Hematopoietic multipotent progenitor cell treated with erythropoietin and hydrocortisone succinate and interleukin-3 and kit ligand, for 8 days (in vitro differentiated cells): ENCODE measurements at places on chromosomes 3 and 15.

- DNase-seq: peak; percentile 63
Measured at GRCh38 chr3:82133070-82133606, 371.7 kb upstream of the GBE1 start.

DNA sequence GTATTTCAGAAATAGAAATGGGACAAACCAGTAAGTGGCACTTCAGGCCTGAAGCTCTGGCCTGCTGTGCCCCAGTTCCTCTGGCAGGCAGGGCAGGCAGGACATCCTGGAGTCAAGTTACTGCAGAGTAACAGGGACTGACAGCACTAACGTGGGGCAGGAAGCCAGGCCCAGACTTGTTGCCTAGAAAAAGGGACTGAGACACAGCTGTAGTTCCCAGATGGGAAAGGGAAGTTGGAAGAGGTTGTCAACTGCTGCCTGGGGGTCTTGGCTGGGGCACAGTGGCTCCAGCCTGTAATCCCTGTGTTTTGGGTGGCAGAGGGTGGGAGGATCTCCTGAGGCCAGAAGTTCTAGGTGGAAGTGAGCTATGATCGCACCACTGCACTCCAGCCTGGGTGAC lies 171.9 kb downstream of the FMN1 start:
- no peak for DNase-seq

GRCh38 chr3:153615863-153616262 lies 453.8 kb downstream of the RAP2B start:
- no peak for DNase-seq

DNA sequence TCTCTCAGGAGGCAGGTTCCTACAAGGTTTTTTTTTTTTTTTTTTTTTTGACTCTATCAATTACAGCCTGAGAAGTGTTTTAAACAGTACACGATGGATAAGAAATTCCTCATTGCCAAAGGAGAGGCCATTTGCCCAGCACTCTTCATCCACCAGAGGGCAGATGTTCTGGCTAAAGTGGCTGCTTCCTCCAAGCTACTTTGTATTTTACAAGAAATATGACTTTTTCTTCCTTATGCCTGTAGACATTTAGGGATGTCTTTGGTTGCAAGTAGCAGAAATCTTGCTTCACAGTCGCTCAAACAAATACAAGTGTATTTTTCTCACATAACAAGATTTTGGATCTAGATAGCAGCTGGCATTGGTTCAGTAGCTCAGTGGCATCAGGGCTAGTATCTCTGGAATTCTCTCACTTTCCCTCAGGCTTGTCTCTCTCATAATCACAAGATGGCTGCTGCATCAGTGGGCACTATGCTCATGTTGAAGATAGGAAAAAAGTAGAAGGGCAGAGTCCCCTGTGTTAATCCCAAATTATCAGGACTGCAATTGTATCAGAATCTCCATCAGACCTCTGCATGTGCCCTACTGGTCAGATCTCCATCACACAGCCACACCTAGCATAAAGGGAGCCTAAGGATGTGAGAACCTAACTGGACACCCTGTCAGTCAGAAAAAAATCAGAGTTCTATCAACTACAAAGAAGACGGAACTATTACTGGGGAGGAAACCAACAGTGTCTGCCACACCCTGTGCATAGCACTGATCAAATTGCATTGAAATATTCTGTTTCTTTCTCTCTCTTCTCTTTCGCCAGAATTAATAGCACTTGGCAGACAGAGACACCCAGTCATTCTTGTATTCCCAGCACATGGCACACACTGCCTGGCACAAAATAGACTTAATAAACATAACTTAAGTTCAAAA lies 138.9 kb upstream of the COL8A1 start:
- DNase-seq: peak; percentile 21

DNA sequence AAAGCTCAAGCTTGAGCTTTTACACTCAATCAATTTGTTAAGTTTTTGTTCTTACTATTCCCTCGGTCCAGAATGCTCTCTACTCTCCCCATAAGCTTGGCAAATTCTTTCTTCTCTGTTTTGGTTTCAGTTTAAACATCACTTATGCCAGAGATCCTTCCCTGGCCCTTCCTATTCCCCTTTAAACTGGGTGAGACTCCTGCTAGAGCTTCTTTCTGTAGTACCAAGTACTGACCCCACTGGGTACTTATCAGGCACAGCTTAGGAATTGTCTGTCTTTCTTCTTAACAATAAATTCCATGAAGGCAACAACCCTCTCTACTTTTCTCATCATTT lies 76.7 kb upstream of the PHLDB2 start:
- no peak for DNase-seq

GRCh38 chr3:7207125-7207524 lies 346.2 kb downstream of the GRM7 start:
- no peak for DNase-seq

DNA sequence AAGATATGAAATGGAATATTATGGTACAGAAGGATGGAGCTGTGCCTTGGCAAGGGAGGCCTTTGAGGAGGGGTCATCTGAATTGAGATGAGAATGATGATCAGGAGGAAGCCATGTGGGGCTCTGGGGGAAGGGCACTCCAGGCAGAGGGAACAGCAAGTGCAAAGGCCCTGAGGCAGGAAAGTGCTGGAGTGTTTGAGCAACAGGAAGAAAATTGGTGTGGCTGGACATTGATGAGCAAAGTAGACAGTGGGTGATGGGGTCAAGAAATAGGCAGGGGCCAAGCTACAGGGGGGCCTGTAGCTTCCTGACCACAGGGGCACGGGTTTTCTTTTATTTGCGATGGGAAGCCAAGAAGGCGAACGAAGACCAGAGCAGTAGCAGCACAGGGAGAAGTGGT lies 3.3 kb upstream of the GP9 start:
- no peak for DNase-seq

GRCh38 chr3:44065311-44066094 lies 176.2 kb upstream of the TOPAZ1 start:
- DNase-seq: no peak

DNA sequence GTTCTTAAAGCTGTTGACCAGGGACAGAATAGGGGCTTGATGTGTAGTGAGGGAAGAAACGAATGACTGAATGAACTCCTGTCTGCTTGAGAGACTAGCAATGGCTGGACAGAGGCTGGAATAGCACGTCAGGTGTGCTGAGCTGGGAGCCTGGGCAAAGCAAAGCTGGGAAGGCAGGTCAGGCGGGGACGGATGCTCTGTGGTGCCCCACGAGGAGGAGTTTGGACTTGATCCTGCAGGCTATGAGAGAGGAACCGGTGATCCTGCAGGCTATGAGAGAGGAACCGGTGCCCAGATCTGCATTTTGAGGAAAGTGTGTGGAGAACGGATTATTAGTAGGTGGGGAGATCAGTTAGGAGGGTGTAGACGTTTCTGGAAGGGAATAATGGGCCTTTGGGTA lies 31.3 kb upstream of the PSTPIP1 start:
- DNase-seq: no peak

DNA sequence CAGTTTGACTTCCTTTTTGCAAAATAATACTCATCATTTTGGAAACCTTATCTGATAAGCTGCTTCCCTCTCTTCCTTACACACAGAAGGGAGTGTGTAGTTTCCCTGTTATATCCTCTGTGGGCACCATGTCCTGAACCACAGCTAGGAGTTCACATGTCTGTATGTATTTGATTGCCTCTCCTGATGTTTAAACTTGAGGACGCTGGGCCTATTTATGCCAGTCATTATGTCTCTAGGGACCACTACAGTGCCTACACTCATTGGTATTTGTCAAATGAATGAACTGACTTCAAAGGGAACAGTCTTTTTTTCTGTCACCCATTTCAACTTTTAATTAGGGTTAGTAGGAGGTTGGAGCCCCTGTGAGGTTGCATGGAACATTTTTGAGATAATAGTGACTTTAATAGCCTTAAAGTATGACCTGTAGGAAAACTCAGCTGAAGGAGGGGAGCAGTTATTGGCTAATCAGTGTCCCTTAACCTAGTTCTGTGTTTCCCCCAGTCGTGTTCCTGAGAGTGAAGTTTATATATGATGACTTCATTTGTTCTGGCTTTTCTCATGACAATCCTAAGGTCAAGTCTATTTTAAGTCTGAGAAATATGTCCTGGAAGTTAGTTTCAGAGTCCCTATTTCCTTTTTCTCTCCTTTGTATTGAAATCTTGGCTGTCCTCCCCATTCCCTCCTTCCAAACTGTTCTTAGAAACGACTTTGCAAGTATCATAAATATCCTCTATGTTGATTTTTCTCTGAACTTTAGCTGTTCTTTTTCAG lies 28.9 kb downstream of the PDE8A start:
- DNase-seq: no peak

DNA sequence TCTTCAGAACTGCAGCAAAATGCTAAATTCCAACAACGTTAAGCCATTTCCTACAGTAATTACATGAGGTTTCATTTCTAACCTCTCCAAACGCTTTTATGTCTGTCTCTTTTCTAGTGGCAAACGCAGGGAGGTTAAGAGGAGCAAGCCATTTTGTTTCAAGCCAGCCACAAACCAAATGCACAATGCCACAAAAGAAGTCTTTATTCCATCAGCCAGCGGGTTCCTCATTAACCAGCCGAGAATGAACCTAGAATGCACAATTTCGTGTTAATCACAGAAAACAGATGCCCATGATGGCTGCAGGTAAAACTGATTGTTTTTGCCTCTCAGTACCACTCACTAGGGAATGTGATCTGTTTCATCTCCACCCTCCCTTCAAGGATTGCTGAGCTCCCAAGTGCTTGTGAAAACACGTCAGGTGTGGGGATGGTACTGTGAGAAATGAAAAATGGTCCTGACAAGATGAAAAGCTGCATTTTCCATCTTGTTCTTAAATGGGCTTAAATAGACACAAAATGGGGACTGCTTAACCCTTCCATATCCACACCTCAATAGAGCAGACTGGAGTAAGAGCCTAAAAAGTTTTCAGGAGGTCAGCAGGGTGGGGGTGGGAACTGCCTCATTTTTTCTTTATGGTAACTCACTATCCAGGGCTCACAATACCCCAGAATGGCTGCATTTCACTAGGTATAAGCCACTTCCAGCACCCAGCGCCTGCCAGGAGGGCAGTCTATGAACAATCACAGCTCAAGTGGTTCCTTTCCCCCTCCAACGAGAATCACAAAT lies 277.1 kb downstream of the MAGI1 start:
- no peak for DNase-seq

DNA sequence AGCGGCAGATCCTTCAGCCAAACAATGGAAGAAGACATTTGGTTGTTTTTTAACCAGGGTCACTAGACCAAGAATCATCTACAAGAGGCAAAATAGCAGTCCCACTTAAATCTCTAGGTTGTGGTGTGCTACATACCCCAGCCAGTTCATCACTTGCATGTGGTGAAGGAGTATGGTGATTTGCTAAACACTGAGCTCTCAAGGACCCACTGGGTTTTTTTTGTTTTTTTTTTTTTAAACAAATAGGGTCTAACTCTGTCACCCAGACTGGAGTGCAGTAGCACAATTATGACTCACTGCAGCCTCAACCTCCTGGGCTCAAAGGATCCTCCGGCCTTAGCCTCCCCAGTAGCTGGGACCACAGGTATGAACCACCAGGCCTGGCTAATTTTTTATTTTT lies 508.0 kb downstream of the FOXP1 start:
- DNase-seq: no peak

DNA sequence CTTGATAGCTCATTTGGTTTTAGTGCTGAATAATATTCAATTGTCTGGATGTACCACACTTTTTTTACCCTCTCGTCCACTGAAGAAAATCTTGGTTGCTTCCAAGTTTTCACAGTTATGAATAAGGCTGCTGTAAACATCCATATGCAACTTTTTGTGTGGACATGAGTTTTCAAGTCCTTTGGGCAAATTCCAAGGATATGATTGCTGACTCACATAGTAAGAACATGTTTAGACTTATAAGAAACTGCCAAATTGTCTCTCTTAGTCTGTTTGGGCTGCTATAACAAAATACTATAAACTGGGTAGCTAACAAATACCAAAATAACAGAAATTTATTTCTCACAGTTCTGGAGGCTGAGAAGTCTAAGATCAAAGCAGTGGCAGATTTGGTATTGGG lies 59.5 kb upstream of the TNFSF10 start:
- no peak for DNase-seq

GRCh38 chr3:148751461-148751860 lies 53.8 kb downstream of the AGTR1 start:
- DNase-seq: peak; percentile 12

- peak; percentile 41 for DNase-seq
Measured at GRCh38 chr3:130081351-130081881, at the start of gene ALG1L2. ALG1L2 (plus strand) TSS chr3:130081831; CDS start chr3:130082017, 186 bp downstream.

DNA sequence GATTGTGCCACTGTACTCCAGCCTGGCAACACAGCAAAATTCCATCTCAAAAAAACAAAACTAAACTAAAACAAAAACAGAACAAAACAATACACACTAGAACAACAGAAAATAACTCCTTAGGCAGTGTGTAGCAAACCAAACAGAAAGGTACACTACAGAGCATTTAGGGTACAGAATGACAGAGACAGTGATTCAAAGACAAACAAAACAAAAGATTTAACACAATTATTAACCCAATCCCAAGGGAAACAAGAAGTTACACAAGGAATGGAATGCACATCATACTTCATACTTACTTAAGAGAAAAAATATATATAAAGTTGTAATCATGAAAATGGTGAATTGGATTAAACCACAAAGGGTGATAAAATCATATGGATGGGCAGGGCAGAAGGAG lies 12.9 kb downstream of the SLC25A20 start:
- no peak for DNase-seq

DNA sequence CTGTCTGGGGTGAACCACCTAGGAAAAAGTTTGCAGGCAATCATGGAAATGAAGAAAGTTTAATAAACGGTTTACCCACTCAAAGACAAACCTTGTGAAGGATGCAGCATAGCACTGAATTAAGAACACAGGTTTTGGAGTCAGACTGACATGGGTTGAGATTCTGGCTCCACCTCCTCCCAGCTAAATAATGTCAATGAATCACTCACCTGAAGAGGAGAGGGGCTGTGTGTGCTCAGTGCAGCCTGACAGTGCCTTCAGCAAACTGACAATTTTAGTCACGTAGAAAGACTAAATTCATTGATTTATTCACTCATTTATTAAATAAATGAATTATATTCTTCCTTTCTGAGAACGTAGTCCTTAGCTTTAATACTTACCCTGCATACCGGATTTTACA lies 18.9 kb downstream of the NR1I2 start:
- no peak for DNase-seq

GRCh38 chr3:87181551-87181950 lies 45.6 kb upstream of the CHMP2B start:
- no peak for DNase-seq

- no peak for DNase-seq
Measured at GRCh38 chr3:103126115-103126514, 691.3 kb downstream of the ZPLD1 start.

DNA sequence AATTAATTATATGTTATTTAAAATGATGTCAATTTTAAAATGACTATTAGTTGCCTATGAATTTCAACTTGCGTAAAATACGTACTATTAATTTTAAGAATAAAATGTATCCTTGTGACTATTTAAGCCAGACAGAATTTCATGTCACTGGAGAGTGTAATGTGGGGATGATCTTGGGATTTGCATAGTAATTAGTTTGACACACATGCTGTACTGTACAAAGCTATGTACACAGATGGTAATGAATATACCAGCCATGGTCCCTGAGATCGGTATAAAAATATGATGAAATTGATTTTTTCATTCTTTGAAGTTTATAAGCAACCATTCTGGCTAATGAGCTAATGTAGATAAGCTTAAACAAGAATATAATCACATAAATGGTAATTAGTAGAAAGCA lies 134.4 kb upstream of the ROBO1 start:
- no peak for DNase-seq

GRCh38 chr15:70879401-70879800 lies 12.8 kb downstream of the THAP10 start:
- no peak for DNase-seq

GRCh38 chr15:79154483-79155135 lies 64.0 kb upstream of the RASGRF1 start:
- no peak for DNase-seq
